ENCODE measurements at places on chromosomes 16 and 17. TPM values are rescaled to one million over a fixed set of nuclear protein-coding genes. Genes with fewer than 3 reads are reported as not detected.

The TNRC6A gene
- total RNA-seq, result 108 TPM

The ATPAF2 gene
- 22.7 TPM for total RNA-seq

The ZPBP2 gene
- not detected for total RNA-seq

The CYGB gene
- total RNA-seq, result 126 TPM

The PDK2 gene
- 36.0 TPM for total RNA-seq

The HCRT gene
- not detected for total RNA-seq

The FBXL20 gene
- 11.5 TPM for total RNA-seq

Measured in cardiac ventricle fibroblast (primary cell).